ENCODE measurements at places on chromosomes 6 and 20. TPM values are rescaled to one million over a fixed set of nuclear protein-coding genes. Genes with fewer than 3 reads are reported as not detected.

Gene OPRM1
- not detected for total RNA-seq

Gene CLVS2
- 0.11 TPM for total RNA-seq

Gene ATP6V1G2
- 2.5 TPM for total RNA-seq

Gene SLC22A7
- total RNA-seq = not detected

Gene CDC25B
- 33.9 TPM for total RNA-seq

Gene DDX43
- total RNA-seq = not detected

Gene RHAG
- total RNA-seq = not detected

- H3K27me3 ChIP-seq = no peaks in the 10 kb centered on the region
- no peak overlapping the region for H3K4me3 ChIP-seq
- peak overlapping the region; percentile 44 for H3K27ac ChIP-seq
- peaks cover 4% of the 10 kb centered on the region for H3K4me1 ChIP-seq
- DNase-seq = no peak
Observed at GRCh38 chr6:76779068-76779467, 684.2 kb downstream of the HTR1B start.

DNA sequence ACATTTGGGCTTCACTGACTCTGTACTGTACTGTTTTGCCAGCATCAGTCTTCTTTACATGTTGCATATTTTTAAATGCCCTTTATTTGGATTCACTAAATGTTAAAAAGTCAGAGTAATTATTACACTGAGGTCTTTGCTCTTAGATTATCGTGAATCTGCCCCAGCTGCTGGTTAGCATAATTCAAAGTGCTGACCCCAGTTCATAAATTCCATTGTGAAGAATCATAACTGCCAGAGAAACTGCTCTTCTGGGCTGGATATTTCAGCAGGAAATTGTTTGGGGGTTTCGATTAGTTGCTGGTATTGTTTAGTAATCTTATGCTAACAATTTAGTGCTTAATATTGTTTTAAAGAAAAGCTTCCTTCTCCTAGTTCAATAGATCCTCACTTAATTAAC lies 682.1 kb upstream of the MAP3K7 start:
- DNase-seq = no peak
- H3K4me1 ChIP-seq = peaks cover 21% of the 10 kb centered on the region
- H3K36me3 ChIP-seq = no peaks in the 10 kb centered on the region
- peak overlapping the region; percentile 8 for H3K27ac ChIP-seq
- no peaks in the 10 kb centered on the region for H3K27me3 ChIP-seq

DNA sequence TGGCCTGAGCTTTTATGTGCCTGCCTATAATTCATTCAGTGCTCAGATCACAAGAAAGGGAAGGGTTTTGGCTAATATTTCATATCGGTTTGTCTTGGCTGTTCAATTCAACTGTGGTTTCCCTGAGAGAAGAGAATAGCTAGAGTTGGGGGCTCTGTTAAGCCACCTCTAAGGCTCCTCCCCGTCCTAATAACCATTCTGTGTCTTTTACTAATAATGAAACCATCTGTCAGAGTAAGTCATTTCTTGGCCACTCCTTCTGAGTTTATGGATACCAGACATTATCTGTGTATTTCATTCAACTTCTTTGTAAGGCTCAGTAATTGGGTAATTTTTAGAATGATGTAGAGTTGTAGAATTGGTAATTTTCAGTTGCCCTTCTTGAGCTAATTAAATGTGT lies 5.2 kb downstream of the STX11 start:
- DNase-seq = no peak
- peak overlapping the region; percentile 77 for H3K27ac ChIP-seq
- H3K4me1 ChIP-seq = peaks cover 62% of the 10 kb centered on the region
- no peaks in the 10 kb centered on the region for H3K36me3 ChIP-seq
- peaks cover 19% of the 10 kb centered on the region for H3K27me3 ChIP-seq

DNA sequence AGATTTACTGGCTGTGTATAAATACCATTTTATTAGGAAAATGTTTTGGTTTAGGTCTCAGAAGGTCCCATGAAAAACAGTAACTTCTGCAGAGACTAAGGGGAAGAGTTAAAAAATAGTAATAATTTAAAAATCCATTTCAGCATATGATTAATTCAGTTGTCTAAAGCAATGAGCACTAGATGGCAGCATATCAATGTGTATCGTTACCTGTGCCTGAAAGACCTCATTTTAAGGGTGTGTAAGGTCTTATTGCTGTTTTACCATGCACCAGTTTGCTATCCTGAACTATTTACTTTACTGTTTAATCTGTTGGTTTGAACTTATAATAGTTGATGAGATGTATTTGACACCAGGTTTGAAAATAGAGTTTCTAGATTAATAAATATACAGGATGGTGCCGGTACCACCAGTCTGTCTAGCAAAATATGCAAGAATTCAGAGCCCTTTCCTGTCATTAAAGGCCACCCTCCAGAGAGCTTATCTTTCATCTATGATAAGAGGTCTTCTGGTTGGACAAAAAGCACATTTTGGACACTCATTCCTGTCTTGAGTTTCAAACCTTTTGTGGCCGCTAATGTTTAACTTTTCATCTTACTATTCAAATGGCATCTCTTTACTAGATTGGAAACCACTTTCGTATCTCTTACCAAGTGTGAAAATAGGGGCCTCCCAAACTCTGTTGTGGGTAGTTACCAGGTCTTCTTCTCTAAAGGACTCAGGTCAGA lies 8.9 kb upstream of the AHI1 start:
- no peaks in the 10 kb centered on the region for H3K27me3 ChIP-seq
- no peak overlapping the region for H3K4me3 ChIP-seq
- H3K36me3 ChIP-seq = no peaks in the 10 kb centered on the region
- H3K27ac ChIP-seq = peak overlapping the region; percentile 21

- peaks cover 14% of the 10 kb centered on the region for H3K36me3 ChIP-seq
- no peak overlapping the region for H3K27ac ChIP-seq
- peaks cover 2% of the 10 kb centered on the region for H3K4me1 ChIP-seq
- no peak overlapping the region for H3K4me3 ChIP-seq
- no peak for DNase-seq
Observed at GRCh38 chr6:135403584-135403983, 94.0 kb downstream of the AHI1 start.

DNA sequence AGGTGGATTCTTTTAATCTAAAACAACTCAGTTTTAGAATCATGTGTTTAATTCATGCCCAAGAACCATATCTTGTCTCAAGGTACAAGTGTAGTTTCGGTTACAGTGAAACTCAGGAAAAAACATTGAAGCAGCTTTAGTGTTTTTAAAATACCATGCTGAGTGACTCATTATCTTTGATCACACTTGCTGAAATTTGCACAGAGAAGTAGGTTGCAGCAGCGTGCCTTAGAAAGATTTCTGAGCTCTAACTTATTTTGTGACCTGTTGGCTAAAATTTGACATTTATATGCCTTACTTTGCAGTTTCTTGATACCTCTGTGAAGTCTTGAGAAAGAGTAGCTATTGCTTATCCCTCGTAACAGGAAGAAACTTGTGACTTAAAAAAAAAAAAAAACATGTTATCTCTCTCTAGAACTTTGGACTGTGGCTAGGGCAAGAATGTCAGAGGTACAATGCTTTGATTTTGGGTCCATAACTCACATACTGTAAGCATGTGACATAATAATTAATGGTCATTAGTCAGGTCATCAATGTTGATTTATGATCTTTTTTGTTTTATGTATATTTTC lies 34.5 kb upstream of the FUCA2 start:
- H3K27me3 ChIP-seq = no peaks in the 10 kb centered on the region
- H3K36me3 ChIP-seq = no peaks in the 10 kb centered on the region
- no peak overlapping the region for H3K27ac ChIP-seq
- H3K4me1 ChIP-seq = peaks cover 12% of the 10 kb centered on the region
- H3K4me3 ChIP-seq = no peak overlapping the region

DNA sequence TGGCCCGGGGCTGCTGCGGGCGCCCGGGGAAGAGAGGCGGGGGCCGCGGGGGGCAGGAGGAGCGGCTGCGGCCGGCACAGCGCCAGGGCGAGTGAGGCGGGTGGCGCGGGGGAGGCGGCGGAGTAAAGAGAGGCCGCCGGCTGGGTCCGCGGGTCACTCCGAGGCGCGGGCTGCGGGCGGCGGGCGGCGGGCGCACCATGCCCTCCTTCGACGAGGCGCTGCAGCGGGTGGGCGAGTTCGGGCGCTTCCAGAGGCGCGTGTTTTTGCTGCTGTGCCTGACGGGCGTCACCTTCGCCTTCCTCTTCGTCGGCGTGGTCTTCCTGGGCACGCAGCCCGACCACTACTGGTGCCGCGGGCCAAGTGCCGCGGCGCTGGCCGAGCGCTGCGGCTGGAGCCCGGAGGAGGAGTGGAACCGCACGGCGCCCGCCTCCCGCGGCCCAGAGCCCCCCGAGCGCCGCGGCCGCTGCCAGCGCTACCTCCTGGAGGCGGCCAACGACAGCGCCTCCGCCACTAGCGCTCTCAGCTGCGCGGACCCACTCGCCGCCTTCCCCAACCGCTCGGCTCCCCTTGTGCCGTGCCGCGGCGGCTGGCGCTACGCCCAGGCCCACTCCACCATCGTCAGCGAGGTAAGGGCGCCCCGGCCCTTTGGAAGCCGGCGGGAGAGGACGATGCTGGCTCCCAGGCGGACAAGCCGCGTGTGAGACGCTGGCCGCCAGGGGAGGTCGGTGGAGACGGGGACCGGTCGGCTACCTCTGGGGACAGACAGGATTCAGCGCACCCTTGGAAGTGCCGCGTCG lies at the start of gene SLC22A3:
Gene SLC22A3, plus strand, starts transcription at position 156 of the 797 bp plus-strand sequence. Its CDS starts 42 bp downstream, at position 198.
- H3K4me1 ChIP-seq = peaks cover 5% of the 10 kb centered on the region
- H3K4me3 ChIP-seq = peak within 1 kb of the TSS; percentile 61

GRCh38 chr20:32483351-32484224 lies 101.5 kb downstream of the NOL4L start:
- peaks cover 49% of the 10 kb centered on the region for H3K4me1 ChIP-seq
- H3K4me3 ChIP-seq = peak overlapping the region; percentile 76
- no peaks in the 10 kb centered on the region for H3K27me3 ChIP-seq
- H3K27ac ChIP-seq = peak overlapping the region; percentile 87
- peak; percentile 80 for DNase-seq

GRCh38 chr6:134534708-134535149 lies 216.8 kb upstream of the SGK1 start:
- H3K27me3 ChIP-seq = no peaks in the 10 kb centered on the region
- H3K36me3 ChIP-seq = no peaks in the 10 kb centered on the region
- DNase-seq = no peak
- peaks cover 3% of the 10 kb centered on the region for H3K4me1 ChIP-seq

DNA sequence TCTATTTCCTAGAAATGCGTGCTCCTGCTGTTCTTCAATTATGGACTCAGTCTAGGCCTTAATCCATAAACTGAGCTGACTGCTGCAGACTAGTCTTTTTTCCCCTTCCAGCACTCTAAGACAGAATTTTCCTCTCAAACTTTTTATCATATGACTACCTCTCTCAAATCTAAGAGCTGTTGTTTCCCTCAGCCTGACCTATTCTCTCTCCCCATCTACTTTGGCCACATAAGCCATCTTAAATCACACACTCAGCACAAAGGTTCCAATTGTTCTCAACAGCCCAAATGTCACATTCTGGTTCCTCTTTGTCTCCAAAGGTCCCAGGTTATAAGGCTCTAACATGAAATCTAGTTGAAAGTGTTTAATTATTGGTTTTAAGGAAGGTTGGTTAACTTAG lies 85.2 kb downstream of the PRSS35 start:
- no peaks in the 10 kb centered on the region for H3K27me3 ChIP-seq
- H3K4me3 ChIP-seq = no peak overlapping the region
- peak overlapping the region; percentile 16 for H3K27ac ChIP-seq
- H3K4me1 ChIP-seq = peaks cover 17% of the 10 kb centered on the region

DNA sequence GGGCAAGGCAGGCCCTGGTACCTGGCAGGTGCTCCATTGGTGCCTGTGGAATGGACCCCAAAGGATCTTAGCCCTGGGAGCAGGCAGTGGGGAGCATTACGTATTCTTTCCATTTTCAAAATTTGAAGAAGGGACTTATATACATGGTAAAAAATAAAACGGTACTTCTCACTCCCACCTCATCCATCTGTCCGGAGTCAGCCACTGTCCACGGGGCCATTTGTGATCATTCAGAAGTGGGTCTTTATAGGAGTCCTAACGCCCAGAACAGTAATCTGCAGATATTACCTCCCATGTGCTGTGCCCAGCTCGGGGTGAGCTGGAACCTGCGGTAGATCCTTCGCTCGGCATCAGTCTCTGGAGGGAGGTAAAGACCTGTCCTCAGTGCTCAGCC lies 110.4 kb downstream of the SYCP2 start:
- H3K4me1 ChIP-seq = no peaks in the 10 kb centered on the region
- peaks cover 82% of the 10 kb centered on the region for H3K27me3 ChIP-seq
- no peak for DNase-seq
- no peak overlapping the region for H3K4me3 ChIP-seq
- H3K36me3 ChIP-seq = no peaks in the 10 kb centered on the region

DNA sequence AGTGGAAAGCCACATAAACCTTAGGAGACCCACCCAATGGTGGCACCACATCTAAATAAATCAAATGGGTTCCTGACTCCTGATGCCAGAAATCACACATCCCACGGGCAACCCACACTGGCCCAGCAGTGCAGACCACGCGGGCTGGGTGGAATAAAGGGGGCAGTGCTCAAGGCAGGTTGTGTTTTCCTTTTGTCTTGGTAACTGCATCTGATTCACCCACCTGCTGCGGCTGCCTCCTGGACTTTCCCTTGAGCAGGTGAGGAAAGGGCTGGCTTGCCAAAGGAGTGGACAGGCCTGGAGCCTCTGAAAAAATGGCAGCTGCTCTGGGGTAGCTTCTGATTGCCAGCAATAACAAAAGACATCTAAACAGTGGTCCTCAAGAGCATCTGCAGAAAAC lies 119.5 kb upstream of the KCNK16 start:
- peaks cover 8% of the 10 kb centered on the region for H3K27me3 ChIP-seq
- no peaks in the 10 kb centered on the region for H3K4me1 ChIP-seq
- no peaks in the 10 kb centered on the region for H3K36me3 ChIP-seq
- H3K27ac ChIP-seq = no peak overlapping the region
- DNase-seq = no peak

GRCh38 chr20:23152308-23152892 lies 66.3 kb upstream of the CD93 start:
- H3K36me3 ChIP-seq = no peaks in the 10 kb centered on the region
- H3K4me1 ChIP-seq = peaks cover 12% of the 10 kb centered on the region
- no peak overlapping the region for H3K4me3 ChIP-seq
- no peak overlapping the region for H3K27ac ChIP-seq
- H3K27me3 ChIP-seq = no peaks in the 10 kb centered on the region

DNA sequence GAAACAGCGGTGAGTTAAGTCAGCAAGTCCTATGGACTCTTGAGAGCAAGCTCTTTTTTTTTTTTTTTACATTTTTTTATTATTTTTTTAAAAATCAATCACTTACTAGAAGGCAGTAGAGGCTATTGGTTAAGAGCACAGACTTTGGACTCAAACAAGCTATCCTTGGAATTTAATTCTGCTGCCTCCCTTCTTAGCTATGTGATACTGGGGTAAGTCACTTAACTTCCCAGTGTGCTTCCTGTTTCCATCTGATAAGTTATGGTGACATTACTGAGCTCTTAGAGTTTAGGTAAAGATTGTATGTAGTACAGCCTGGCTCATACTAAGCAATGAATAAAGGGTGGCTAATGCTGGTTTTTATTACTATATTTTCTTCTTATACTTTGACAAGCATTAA lies 770.5 kb upstream of the FLRT3 start:
- no peaks in the 10 kb centered on the region for H3K36me3 ChIP-seq
- H3K4me1 ChIP-seq = peaks cover 11% of the 10 kb centered on the region
- no peak overlapping the region for H3K27ac ChIP-seq

DNA sequence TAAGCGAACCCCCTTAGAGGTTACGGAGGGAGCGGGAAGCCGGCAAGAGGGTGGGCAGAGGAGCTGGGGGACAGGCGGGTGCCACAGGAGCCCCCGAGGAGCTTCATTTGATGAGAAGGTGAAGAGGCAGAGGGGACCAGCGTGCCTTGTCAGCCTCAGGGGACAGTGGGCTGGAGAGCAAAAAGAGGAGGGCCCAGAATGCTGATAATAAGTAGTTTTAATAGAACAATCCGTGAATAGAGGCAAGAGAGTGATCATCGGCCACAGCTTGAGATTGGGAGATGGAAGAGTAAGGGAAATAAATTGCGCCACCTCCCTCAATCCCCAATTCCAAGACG lies 1.3 kb downstream of the COL19A1 start:
- peaks cover 45% of the 10 kb centered on the region for H3K27me3 ChIP-seq
- no peak overlapping the region for H3K27ac ChIP-seq
- H3K4me3 ChIP-seq = peak overlapping the region; percentile 71
- no peaks in the 10 kb centered on the region for H3K36me3 ChIP-seq
